ENCODE measurements at places on chromosomes 4 and X.

DNA sequence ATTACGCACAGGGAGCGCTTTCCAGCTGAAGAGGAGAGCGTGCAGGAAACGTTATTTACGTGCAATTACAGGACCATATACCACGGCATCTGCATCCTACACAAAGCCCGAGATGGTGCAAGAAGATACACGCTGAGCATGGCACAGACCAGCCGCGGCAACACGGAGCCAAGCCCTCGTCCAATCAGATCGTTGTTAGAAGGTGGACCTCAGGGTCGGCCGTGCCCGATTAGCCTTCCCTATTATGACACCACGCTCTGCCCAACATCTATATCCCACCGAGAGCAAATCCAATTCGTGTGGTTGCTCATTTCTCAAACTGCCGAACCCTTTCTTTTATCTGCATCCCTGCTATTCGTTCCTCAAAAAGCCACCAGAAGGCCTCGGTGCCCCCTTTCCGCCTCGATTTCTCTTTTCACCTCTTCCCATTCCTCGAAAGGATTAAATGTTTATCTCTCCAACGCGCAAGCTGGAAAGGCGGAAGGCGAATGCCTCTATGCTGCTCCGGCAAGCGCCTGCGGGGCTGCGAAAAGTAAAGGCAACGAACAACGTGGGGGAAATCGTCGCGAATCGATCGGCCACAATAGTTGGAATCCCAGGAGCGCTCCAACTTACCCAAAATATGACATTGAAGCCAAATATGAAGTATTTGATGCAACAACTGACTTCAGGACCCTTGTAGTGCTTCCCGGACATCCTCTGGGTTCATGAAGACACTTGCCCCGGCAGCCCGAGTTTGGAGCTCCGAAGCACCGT lies 702 bp downstream of the TSPAN5 start:
- DNase-seq: peak; percentile 10
- H3K36me3 ChIP-seq: no peaks in the 10 kb centered on the region
- H3K27me3 ChIP-seq: no peaks in the 10 kb centered on the region
- H3K4me1 ChIP-seq: peaks cover 34% of the 10 kb centered on the region
- H3K4me3 ChIP-seq: peak overlapping the region; percentile 77

GRCh38 chr4:58688568-58688967 lies 1578.4 kb upstream of the IGFBP7 start:
- no peak overlapping the region for H3K27ac ChIP-seq
- no peaks in the 10 kb centered on the region for H3K27me3 ChIP-seq
- DNase-seq: no peak
- no peak overlapping the region for H3K4me3 ChIP-seq
- H3K4me1 ChIP-seq: no peaks in the 10 kb centered on the region
- no peaks in the 10 kb centered on the region for H3K36me3 ChIP-seq

GRCh38 chr4:189202869-189203271 lies 737.8 kb upstream of the FRG1 start:
- no peak overlapping the region for H3K4me3 ChIP-seq
- no peak overlapping the region for H3K27ac ChIP-seq
- no peaks in the 10 kb centered on the region for H3K27me3 ChIP-seq
- no peaks in the 10 kb centered on the region for H3K4me1 ChIP-seq
- no peak for DNase-seq
- H3K36me3 ChIP-seq: no peaks in the 10 kb centered on the region

DNA sequence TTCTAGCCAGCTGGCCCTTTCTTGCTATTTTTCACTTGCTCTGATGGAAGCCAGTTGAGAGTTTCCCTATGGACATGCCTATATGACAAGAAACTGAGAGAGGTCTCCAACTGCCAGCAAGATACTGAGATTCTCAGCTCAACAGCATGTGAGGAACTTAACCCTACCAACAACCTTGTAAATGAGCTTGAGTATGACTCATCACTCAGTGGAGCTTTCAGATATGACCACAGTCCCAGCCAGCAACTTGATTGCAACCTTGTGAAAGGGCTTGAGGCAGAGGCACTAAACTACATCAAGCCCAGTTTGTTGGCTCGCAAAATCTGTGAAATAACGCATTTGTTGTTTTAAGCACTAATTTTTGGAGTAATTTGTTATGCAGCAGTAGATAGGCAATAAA lies 175.8 kb downstream of the COMMD8 start:
- H3K27me3 ChIP-seq: no peaks in the 10 kb centered on the region
- no peak for DNase-seq
- no peaks in the 10 kb centered on the region for H3K36me3 ChIP-seq
- no peak overlapping the region for H3K4me3 ChIP-seq
- H3K4me1 ChIP-seq: no peaks in the 10 kb centered on the region

GRCh38 chr4:62622089-62622488 lies 1422.0 kb downstream of the ADGRL3 start:
- H3K27me3 ChIP-seq: no peaks in the 10 kb centered on the region
- H3K4me1 ChIP-seq: no peaks in the 10 kb centered on the region
- no peak overlapping the region for H3K27ac ChIP-seq
- H3K4me3 ChIP-seq: no peak overlapping the region

GRCh38 chr4:54224996-54225597 lies 4.0 kb upstream of the PDGFRA start:
- peaks cover 22% of the 10 kb centered on the region for H3K4me1 ChIP-seq
- no peaks in the 10 kb centered on the region for H3K36me3 ChIP-seq
- peaks cover 65% of the 10 kb centered on the region for H3K27me3 ChIP-seq
- H3K27ac ChIP-seq: no peak overlapping the region
- H3K4me3 ChIP-seq: peak overlapping the region; percentile 71

GRCh38 chr4:116070283-116070682 lies 956.9 kb upstream of the NDST4 start:
- no peaks in the 10 kb centered on the region for H3K4me1 ChIP-seq
- H3K27me3 ChIP-seq: no peaks in the 10 kb centered on the region
- no peak for DNase-seq
- no peak overlapping the region for H3K4me3 ChIP-seq
- no peaks in the 10 kb centered on the region for H3K36me3 ChIP-seq
- H3K27ac ChIP-seq: no peak overlapping the region

DNA sequence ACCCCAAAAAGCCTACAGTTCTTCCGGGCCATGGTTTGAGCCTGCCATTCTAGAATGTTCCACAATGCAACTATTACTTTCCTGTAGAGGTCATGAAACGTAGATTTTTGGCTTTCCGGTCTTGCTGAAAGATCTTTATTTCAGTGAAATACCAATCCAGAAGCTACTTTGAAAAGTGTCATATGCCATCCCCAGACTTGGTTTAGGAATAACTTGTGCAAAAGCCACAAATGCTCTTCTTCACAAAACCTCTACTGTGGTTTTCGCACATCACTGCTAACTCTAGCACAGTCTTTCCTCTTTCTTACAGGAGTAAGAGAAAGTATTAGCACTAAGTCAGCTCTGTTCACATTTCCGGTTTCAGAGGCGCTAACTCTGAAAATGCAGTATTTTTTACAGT lies 12.7 kb upstream of the CD40LG start:
- H3K4me1 ChIP-seq: peaks cover 27% of the 10 kb centered on the region
- DNase-seq: no peak
- H3K27ac ChIP-seq: peak overlapping the region; percentile 68
- H3K4me3 ChIP-seq: no peak overlapping the region
- no peaks in the 10 kb centered on the region for H3K36me3 ChIP-seq

DNA sequence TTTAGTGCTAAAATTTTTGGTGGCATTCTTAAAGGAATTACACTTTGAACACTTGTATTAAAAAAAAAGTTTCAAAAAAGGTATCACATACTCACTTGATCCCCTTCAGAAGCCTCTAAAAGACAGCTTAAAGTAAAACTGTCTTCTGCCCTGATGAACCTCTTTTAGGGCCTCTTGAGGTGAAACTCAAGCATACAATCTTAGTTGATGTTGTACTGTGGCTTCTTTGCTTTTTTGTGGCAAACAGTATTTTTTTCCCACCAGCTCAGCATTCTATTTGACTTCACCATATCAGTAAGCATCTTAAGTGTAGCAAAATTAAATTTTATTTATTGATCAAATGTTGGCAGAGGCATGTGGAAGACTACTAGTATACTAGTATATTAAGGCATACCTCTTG lies 13.7 kb downstream of the SEC24B start:
- peaks cover 8% of the 10 kb centered on the region for H3K4me1 ChIP-seq
- no peak for DNase-seq
- H3K27ac ChIP-seq: no peak overlapping the region
